Cardiac fibroblast (primary cell): ENCODE measurements at places on chromosomes 16 and 17.

DNA sequence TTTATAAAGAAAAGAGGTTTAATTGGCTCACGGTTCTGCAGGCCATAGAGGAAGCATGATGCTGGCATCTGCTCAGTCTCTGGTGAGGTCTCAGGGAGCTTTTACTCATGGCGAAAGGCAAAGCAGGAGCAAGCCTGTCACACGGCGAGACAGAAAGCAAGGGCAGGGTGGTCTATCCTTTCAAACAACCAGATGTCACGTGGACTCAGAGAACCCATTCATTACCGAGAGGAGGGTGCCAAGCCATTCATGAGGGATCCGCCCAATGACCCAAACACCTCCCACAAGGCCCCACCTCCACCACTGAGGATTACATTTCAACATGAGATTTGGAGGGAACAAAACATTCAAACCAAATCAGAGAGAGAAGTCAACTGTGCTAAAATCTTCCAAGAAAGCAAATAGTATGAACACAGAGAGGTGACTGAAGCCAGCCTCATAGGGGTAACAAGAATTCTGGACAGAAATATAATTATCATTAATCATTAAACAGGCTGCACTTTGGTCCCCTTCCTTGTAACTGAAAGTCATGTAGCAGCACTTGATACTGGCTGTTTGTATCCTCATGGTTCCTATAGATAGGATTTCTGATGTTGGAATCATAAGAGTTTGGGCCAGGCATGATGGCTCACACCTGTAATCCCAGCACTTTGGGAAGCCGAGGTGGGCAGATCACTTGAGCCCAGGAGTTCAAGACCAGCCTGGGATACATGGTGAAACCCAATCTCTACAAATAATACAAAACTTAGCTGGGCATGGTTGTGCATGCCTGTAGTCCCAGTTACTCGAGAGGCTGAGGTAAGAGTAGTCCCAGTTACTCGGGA lies 52.5 kb upstream of the B4GALNT2 start:
- no peak for DNase-seq

GRCh38 chr16:62079236-62079635 lies 43.0 kb upstream of the CDH8 start:
- DNase-seq: no peak

DNA sequence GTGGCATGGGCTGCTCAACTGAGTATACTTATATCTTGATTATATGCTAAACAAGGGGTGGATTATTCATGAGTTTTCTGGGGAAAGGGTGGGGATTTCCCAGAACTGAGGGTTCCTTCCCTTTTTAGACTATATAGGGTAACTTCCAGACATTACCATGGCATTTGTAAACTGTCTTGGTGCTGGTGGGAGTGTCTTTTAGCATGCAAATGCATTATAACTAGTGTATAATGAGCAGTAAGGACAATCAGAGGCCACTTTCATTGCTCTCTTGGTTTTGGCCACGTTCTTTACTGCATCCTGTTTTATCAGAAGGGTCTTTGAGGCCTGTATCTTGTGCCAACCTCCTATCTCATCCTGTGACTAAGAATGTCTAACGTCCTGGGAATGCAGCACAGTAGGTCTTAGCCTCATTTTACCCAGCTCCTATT lies 12.0 kb downstream of the PRR11 start:
- DNase-seq: peak; percentile 53

GRCh38 chr17:15963670-15964110 lies 18.8 kb downstream of the ADORA2B start:
- DNase-seq: peak; percentile 56

GRCh38 chr16:70757183-70757582 lies 43.8 kb downstream of the VAC14 start:
- no peak for DNase-seq

GRCh38 chr17:4585638-4585994 lies 1.3 kb downstream of the SMTNL2 start:
- no peak for DNase-seq

GRCh38 chr16:75345711-75346110 lies 87.6 kb downstream of the CFDP1 start:
- DNase-seq: no peak

DNA sequence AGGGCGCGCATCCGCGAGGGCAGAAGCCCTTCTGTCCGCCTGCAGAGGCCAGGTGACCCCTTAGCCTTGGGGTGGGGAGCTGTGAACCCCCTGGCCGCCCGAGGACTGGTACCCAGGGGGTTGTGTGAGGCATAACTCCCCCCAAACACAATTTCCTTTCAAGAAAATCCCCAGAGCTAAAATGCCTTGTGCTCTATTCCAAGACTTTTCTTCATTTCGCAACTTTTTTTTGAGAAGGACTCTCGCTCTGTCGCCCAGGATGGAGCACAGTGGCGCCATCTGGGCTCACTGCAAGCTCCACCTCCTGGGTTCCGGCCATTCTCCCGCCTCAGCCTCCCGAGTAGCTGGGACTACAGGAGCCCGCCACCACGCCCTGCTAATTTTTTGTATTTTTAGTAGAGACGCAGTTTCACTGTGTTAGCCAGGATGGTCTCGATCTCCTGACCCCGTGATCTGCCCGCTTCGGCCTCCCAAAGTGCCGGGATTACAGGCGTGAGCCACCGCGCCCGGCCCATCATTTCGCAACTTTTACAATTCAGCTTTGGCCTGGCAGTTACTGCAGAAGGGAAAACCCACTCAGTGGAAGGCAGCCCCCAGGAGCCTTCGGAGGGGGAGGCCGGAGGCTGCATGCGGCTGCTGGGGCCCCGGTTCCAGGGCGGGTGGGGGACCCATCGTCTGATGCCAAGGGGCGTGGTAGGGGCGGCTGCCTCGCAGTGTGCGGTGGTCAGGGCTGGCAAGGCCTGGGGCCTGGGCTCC lies 963 bp upstream of the APRT start:
- DNase-seq: peak; percentile 62

DNA sequence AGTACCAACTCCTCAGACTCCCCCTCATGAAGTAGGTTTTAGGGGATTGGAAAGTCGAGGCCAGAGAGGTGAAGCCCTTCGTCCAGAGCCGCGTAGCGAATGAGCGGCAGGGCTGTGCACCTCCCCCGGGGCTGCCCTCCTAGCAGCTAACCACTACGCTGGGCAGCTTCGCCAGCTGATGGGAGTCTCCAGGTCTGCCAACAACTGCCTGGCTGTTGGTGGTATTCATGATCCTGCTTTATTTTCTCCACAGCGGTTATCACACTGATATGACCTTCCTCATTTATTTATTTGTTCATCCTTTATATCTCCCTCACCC lies 773 bp upstream of the NETO2 start:
- no peak for DNase-seq

- DNase-seq: no peak
Measured at GRCh38 chr16:10280262-10281170, 98.3 kb upstream of the GRIN2A start.

DNA sequence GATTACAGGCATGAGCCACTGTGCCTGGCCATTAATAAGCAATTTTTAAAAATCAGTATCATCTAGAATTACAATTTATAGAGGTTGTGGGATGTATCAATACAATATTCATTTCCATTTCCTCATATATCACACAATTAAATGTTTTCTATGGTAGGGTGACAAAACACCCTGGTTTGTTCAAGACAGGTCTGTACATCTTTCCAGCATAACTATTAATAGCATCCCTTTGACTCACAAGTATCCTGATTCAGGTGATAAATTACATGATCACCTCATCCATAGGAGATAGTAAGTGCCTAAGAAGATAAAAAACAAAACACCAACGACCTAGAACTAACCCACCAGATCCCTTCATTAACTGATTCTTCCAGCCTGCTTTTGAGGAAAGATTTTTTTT lies 13.1 kb downstream of the COIL start:
- DNase-seq: no peak

GRCh38 chr16:11198375-11198774 lies 57.6 kb downstream of the SOCS1 start:
- no peak for DNase-seq

- no peak for DNase-seq
Measured at GRCh38 chr16:61228371-61228770, 807.9 kb downstream of the CDH8 start.
